Fibroblast of skin of abdomen (primary cell): ENCODE measurements at places on chromosomes 6 and 20.
A peak's percentile ranks its signal among the peaks of the same experiment; 100 is the strongest.

DNA sequence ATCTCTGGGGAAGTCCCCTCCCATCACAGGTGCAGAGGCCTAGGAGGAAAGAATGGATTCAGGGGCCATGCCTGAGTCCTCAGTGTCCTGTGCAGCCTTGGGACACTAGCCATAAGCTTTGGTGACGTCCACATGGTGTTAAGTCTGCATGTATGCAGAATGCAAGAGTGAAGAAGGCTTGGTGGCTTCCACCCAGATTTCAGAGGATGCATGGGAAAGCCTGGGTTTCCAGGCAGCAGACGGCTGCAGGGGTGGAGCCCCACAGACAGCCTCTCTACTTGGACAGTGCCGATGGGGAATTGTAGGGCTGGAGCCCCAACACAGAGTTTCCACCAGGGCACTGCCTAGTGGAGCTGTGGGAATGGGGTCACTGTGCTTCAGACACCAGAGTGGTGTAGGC is 117.1 kb upstream of the NRN1 start:
- DNase-seq, result no peak

DNA sequence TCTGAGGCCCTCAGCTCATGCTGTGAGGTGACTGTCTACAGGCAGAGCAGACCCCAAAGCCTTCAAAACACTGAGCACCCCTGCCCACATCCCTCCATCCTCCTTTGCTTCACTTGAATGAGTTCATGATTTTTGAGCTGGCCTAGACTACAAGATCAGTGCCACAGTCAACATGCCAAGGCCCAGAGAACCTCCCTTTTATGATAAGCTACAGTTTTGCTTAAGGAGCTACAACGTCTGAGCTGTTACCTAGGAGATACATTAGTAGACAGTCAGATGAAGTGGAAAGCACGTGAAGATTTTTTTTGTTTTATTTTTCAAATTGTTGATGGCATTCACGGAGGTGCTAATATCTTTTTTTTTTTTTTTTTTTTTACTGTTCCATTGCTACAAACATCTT is 139.0 kb downstream of the SOBP start:
- no peak for DNase-seq

DNA sequence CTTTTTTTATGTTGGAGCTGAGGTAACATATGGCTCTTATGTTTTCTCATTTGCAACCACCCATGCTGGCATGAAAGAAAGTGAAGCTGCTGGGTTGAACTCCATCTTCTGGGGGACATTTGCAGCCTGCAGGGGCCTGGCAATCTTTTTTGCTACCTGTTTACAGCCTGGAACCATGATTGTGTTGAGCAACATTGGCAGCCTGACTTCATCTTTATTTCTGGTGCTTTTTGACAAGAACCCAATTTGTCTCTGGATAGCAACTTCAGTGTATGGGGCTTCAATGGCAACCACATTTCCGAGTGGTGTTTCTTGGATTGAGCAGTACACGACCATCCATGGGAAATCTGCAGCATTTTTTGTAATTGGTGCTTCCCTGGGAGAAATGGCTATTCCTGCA is 179.0 kb downstream of the SLC16A10 start:
- no peak for DNase-seq

- no peak for DNase-seq
Observed at GRCh38 chr6:136072691-136073090, 177.4 kb downstream of the MTFR2 start.

DNA sequence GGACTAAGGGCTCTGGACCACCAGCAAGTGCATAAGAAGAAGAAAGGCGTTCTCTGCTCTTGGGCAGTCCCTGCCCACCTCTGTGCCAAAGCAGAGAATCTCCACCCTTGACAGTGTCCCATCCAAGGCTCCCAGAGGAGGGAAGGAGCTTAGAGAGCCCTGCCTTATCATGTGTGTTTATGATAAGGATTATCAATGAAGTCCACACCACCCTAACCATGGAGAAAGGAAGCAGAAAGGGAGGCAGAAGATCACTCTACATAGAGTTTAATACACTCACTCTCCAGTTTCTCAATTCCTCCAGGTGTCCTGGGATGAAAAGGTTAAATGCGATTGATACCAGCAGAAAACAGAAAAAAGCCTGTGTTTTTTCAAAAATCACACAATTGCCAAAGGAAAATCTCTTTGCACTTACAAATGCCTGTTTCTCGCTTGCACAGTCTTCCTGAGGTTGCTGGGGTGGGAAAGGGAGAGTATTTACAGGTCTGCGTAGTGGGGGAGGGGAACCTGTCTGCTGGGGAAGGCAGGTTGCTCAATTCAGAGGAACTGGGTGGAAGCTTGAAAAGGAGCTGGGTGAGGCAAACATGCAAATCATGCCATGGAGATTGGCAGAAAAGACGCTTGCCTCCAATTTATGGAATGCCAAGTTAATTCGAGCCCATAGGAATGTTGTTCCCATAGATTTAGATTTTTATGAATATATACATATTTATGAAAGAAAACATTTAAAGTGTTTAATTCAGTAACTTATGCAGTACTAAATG is 104.0 kb downstream of the EYA2 start:
- DNase-seq, result no peak

- peak; percentile 34 for DNase-seq
Observed at GRCh38 chr6:132813173-132813856, 1.1 kb upstream of the RPS12 start.

- no peak for DNase-seq
Observed at GRCh38 chr6:66198062-66198624, 491.1 kb upstream of the EYS start.

DNA sequence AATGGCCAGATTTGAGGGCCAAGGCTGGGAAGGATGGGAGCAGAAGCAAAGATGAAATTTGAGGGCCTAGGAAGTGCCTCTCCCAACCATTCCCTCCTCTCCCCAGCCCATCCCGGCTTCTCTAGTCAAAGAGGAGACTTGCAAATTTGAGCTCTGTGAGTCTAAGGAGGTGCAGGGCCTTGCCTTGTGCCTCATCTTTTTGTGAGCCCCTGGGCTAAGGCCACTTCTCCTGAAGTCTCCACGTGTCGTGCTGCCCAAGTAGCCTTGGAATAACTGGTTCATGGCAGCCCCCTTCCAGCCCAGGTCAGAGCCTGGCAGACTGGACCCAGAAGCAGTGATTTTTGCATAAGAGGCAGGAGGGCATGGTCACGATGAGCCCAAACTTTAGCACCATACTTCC is 6.7 kb downstream of the PTGIS start:
- DNase-seq, result no peak

GRCh38 chr6:82616386-82617028 is 252.9 kb downstream of the TPBG start:
- DNase-seq, result peak; percentile 13

DNA sequence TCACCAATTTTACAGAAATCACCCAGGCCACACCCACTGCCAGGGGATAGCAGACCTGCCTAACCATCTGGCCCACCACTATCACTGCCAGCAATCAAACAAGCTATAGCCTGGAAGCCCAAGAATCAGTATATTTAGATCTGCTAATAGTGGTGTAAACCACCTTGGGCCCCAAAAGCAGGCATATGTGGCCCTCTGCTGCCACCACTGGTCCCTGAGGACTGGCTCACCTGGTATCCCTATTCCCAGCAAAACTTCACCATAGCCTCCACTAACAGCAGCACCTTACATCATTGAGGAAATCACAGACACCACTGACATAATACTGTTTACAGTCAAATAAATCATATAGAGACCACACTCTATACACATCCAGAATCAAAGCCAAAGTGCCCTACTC is 880.4 kb upstream of the MAN1A1 start:
- no peak for DNase-seq

- DNase-seq, result no peak
Observed at GRCh38 chr6:70411542-70412251, 1.6 kb upstream of the FAM135A start.

- no peak for DNase-seq
Observed at GRCh38 chr20:37807471-37808232, 95.3 kb upstream of the VSTM2L start.

DNA sequence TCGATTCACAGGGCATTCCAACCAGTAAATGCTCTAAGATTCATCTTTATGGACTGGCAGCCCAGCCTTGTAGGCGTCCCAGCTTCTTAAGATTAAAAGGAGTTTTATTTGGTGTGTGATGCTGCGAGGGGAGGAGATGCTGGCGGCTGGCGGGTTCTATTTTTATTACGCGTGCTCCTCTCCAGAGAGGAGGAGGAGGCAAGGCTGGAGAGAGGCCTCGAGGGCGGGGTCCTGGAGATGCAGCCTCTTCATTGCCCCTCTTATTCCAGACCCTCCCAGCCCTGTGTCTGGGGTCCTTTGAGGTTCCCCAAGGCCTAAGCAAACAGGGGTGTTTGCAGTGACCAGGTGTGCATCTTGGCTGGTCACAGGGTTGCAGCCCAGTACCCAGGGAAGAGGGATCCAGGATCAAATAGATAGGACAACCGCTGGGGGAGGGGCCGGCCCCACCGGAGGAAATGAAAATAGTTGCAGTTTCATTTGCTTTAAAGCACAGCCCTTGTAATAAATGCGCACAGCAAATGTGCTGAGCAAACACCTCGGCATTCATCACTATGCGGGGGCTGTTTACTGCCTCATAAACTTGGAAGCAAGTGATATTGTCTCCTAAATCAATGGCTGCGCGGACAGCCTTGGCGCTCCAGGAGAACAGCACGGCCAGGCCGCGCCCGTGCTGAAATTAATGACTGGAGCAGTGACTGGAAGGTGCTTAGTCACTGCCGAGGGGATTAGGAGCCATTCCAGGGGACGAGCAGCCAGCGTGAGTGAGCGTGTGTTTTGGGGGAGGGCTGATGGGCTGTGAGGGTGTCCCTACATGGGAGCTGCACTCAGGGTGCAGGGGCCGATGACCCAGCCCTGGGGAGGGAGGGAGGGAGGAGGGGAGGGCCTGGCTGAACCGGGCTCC is 83.0 kb downstream of the TMEM242 start:
- DNase-seq, result peak; percentile 87

- no peak for DNase-seq
Observed at GRCh38 chr20:57316795-57317201, 12.8 kb upstream of the SPO11 start.

- DNase-seq, result no peak
Observed at GRCh38 chr6:101878554-101879276, 485.2 kb downstream of the GRIK2 start.

GRCh38 chr6:30548375-30548774 is 7.9 kb downstream of the GNL1 start:
- DNase-seq, result no peak

DNA sequence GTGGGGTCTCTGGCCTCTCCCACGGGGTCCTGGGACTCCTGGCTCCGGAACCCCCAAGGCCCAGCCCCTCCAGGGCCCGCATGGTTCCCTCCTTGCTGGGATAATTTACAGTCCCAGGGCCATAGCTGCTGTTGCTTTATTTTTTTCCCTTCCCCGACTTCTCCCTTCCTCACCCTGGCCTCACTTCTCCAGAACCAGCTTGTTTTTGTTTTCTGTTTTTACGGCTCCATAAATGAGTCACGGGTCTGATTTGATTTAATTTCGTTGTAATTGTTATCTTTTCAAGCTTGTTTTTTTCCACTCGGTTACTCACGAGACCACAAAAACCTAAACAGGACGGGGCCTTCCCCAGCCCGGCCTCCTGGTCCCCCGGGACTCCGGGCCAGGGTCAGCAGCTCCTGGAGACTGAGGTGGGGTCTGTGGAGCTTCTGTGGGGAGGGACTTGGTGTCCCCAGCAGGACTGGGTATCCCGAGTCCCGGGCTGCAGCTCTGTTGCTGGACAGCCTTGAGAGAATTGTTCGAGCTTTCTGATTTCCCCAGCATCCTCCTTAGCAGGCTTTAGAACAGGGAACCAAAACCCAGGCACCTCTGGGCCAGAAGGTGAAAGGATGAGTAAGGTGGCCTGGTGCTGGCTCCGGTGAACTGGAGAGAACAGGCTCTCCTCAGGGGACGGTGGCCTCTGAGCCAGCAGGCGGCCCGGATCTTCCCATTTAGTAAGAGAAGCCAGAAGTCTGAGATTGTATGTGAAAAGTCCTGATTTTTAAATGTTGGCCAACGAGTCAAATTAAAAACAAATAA is 94.9 kb downstream of the CEBPB start:
- peak; percentile 51 for DNase-seq

DNA sequence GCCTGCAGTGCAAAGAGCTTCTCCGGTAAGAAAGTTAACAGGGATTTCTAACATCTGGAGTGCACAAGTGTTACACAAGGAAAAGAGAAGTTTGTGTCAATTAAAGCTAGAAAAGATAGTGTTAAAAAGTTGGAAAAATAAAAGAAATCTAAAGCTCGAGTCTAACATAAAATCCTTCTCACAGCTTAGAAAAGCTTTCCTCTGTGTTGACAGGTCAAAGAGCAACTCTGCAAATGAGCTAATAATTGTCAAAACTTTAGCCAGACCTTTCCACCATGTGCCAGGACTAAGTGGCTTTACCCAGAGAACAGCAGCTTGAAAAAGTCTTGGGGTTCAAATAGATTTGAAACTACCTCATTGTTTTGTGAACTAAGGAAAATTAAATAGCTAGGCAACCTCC is 14.8 kb downstream of the PTPRK start:
- DNase-seq, result no peak

DNA sequence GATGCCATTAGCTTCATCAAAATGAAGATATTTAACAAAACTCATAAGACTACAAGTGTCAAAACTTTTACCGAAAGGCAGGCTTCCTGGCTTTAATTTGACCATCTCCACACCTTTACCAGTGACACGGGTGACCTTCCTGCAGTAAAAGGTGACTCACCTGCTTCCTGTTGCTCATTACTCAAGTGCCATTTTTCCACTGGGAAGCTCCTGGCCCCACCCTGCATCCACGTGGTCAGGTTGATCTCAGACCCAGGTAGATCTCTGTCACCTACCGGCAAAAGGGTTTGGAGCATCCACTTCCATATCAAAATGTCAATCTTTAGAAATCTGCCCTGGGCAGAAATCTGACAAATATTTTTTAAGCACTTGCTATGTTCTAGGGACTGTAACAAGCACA is 31.9 kb upstream of the CDH4 start:
- no peak for DNase-seq

DNA sequence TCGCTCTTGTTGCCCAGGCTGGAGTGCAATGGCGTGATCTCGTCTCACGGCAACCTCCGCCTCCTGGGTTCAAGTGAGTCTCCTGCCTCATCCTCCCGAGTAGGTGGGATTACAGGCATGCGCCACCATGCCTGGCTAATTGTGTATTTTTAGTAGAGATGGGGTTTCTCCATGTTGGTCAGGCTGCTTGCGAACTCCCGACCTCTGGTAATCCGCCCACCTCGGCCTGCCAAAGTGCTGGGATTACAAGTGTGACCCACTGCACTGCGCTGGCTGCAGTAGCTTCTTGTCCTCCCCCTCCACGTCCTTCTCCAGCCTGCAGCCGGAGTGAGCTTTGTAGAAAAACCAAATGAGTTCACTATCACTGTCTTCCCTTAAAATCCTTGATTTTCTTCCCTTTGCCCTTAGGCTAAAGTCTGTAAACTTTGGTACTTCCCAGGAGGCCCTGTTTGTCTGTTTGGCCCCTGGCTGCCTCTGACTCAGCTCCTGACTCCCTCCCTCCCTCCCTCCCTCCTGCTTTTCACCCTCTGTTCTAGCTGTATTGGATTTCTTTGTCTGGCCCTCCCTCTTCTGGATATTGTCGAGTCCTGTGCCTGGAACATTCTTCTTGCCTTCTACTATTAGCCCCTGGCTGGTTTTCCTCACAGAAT is 12.9 kb downstream of the PARD6B start:
- DNase-seq, result peak; percentile 82
